ENCODE measurements at places on chromosomes 11 and 22. TPM values are rescaled to one million over a fixed set of nuclear protein-coding genes. Genes with fewer than 3 reads are reported as not detected.

The AMBRA1 gene
- 16.9 TPM for total RNA-seq

The RASSF10 gene
- not detected for total RNA-seq

The NDUFC2 gene
- total RNA-seq, result 122 TPM

The OR6A2 gene
- 0.46 TPM for total RNA-seq

The KRTAP5-2 gene
- total RNA-seq, result not detected

The FAM83F gene
- total RNA-seq, result not detected

The POU2AF3 gene
- total RNA-seq, result not detected

The PRR33 gene
- not detected for total RNA-seq

The HEPHL1 gene
- total RNA-seq, result not detected

The C22orf42 gene
- total RNA-seq, result not detected

The TPBGL gene
- total RNA-seq, result under 0.01 TPM

The SLC5A12 gene
- not detected for total RNA-seq

The CHCHD10 gene
- 1.9 TPM for total RNA-seq

The TMEM191C gene
- 0.61 TPM for total RNA-seq

The KLHL35 gene
- total RNA-seq, result 2.9 TPM

The MAML2 gene
- 2.1 TPM for total RNA-seq

The UBQLNL gene
- not detected for total RNA-seq
